Pulmonary artery endothelial cell (primary cell): ENCODE measurements at places on chromosomes 1 and 21. TPM values are rescaled to one million over a fixed set of nuclear protein-coding genes. Genes with fewer than 3 reads are reported as not detected.

The CLEC20A gene
- not detected in 2 replicates for total RNA-seq

The BEND5 gene
- not detected in 2 replicates for total RNA-seq

The GCSAML gene
- total RNA-seq = not detected in 2 replicates

The MAGI3 gene
- 11.8 and 15.1 TPM in 2 replicates for total RNA-seq

The C2CD2 gene
- total RNA-seq = 35.1 and 51.1 TPM in 2 replicates

- peak; percentile 10 for DNase-seq
These were observed 5.0 kb downstream of the PFKL start for GRCh38 chr21:44304877-44305293.

DNA sequence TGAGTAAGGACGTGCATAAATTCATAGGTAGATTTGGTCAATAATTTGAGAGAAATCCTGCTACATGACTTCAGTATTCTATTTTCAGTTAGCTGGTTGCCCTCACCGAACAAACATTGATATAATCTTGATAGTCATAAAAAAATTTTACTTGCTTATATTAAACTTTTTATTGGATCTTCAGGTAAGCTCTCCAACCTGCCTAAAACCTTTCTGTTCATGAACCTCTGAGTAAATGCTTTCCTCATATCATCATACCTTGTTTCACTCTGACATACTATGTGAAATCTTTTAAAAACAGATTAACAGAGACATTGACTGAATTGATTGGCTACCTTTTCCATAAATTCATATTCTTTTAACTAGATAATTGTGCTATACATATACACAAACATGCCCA is 299.0 kb downstream of the NCAM2 start:
- no peak for DNase-seq

- no peak for DNase-seq
These were observed 93.5 kb upstream of the CAMK1G start for GRCh38 chr1:209490013-209490412.

GRCh38 chr1:52632732-52633290 is at the start of gene SHISAL2A:
TSS of gene SHISAL2A (plus strand) at chr1:52633168. CDS start at chr1:52633494, 326 bp downstream.
- DNase-seq = no peak
